ENCODE measurements at places on chromosomes 1 and 21. TPM values are rescaled to one million over a fixed set of nuclear protein-coding genes. Genes with fewer than 3 reads are reported as not detected.

GRCh38 chr1:89708751-89709375 is 75.9 kb downstream of the LRRC8C start:
- no peaks in the 10 kb centered on the region for H3K27me3 ChIP-seq
- peaks cover 7% of the 10 kb centered on the region for H3K4me1 ChIP-seq
- H3K4me3 ChIP-seq, result no peak overlapping the region
- no peaks in the 10 kb centered on the region for H3K36me3 ChIP-seq
- no peak overlapping the region for H3K27ac ChIP-seq

- peak overlapping the region; percentile 95 for H3K27ac ChIP-seq
- peaks cover 6% of the 10 kb centered on the region for H3K4me1 ChIP-seq
- H3K4me3 ChIP-seq, result no peak overlapping the region
- no peaks in the 10 kb centered on the region for H3K36me3 ChIP-seq
- no peak for DNase-seq
Measured at GRCh38 chr1:43235040-43235439, 34.7 kb upstream of the TMEM125 start.

DNA sequence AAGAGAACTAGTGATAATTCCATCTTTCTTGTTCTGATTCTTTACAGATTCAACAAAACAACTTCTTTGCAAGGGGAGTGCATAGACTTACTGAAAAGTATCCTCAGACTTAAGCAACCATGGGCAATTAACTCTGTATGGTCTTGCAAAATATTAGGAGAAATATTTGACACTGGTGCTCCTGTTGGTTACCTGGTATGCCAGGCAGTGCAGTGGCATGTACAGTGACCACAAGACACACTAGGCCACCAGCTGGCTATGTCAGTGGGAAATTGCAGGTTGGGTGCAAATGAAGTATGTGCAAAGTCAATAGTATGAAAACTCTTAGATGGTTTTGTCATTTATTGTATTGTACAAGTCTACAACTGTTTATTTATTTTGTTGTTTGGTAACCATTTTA is 34.5 kb downstream of the EPS15 start:
- H3K4me3 ChIP-seq, result no peak overlapping the region
- no peak overlapping the region for H3K27ac ChIP-seq
- H3K36me3 ChIP-seq, result peaks cover 5% of the 10 kb centered on the region
- no peaks in the 10 kb centered on the region for H3K4me1 ChIP-seq

Gene CELA3B
- total RNA-seq, result not detected

Gene NBPF20
- 4.7 TPM for total RNA-seq

DNA sequence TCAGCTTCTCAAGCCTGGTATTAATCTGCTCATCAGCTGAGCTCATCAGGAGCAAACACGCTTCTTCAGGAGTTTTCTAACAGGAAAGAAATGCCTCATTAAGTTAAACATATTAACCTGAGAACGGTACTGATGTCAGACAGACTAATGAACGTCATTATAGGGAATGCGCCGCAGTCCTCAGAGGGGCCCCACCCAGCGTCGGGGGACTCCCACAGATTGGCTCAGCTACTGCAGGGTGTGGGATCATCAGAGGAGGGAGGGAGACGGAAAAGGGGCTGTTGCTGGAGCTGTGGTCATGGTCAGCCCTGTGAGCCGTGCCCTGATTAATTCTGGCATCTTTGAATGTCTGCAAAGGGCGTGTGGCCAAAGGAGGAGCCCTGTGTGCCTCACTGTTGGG is 348.5 kb downstream of the PTPRU start:
- no peaks in the 10 kb centered on the region for H3K4me1 ChIP-seq
- no peaks in the 10 kb centered on the region for H3K36me3 ChIP-seq
- H3K4me3 ChIP-seq, result no peak overlapping the region
- H3K27ac ChIP-seq, result no peak overlapping the region

DNA sequence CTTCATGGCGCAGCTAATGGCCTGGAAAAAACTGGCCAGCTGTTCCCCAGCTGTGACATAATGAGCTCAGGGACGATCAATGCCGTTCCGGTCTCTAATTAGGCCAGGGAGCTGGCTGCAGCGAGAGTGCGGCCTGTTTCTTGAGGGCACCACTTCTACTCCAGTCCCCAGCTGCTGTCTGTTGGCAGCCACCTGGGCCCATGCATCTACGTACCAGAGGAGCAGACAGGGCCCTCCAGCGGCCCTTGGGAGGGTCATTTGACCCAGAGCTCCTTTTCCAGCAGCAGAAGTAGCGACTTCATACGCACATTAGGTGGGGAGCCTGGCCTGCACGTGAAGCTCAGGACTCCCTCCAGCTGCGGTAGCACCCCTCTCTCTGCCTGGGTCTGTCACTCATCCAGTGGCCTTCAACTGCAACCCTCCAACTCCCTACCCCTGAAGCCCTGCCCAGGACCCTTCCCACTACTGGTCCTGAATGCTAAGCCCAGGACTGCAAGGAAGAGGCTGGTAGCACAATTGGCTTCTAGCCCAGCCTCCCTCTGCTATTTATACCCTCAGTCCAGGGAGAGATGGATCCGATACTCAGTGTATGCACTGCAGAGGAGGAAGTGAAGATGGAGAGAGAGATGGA is 9.1 kb upstream of the GPR61 start:
- no peak overlapping the region for H3K4me3 ChIP-seq
- no peaks in the 10 kb centered on the region for H3K36me3 ChIP-seq
- H3K4me1 ChIP-seq, result peaks cover 28% of the 10 kb centered on the region
- no peak overlapping the region for H3K27ac ChIP-seq
- no peak for DNase-seq

DNA sequence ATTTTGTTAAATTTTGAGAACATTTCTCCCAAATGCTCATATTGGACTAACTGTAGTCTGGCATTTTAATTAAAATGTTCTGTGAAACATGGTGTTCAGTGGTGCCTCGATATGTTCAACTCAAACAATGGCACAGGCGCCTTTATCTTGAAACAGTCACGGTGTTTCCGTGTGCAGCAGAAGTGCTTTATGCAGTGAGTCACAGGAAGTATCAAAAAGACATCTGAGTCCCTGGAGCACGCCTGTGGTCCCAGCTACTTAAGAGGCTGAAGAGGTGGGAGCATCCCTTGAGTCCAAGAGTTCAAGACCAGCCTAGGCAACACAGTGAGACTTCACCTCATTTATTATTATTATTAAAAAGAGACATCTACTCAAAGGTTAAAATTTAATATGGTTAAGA is 52.2 kb downstream of the GREM2 start:
- no peaks in the 10 kb centered on the region for H3K36me3 ChIP-seq
- H3K27me3 ChIP-seq, result no peaks in the 10 kb centered on the region
- H3K4me1 ChIP-seq, result no peaks in the 10 kb centered on the region
- no peak overlapping the region for H3K27ac ChIP-seq
- no peak for DNase-seq

- no peak overlapping the region for H3K4me3 ChIP-seq
- no peak overlapping the region for H3K27ac ChIP-seq
- no peak for DNase-seq
Measured at GRCh38 chr1:81388435-81388834, 412.3 kb upstream of the ADGRL2 start.

- H3K4me3 ChIP-seq, result no peak overlapping the region
Measured at GRCh38 chr1:222914861-222915632, 100.2 kb downstream of the DISP1 start.

Gene TRIM46
- total RNA-seq, result 9.8 TPM

- H3K27me3 ChIP-seq, result no peaks in the 10 kb centered on the region
- H3K4me3 ChIP-seq, result no peak overlapping the region
- peaks cover 5% of the 10 kb centered on the region for H3K4me1 ChIP-seq
- no peaks in the 10 kb centered on the region for H3K36me3 ChIP-seq
- H3K27ac ChIP-seq, result no peak overlapping the region
Measured at GRCh38 chr1:68279846-68280245, 47.5 kb upstream of the WLS start.

DNA sequence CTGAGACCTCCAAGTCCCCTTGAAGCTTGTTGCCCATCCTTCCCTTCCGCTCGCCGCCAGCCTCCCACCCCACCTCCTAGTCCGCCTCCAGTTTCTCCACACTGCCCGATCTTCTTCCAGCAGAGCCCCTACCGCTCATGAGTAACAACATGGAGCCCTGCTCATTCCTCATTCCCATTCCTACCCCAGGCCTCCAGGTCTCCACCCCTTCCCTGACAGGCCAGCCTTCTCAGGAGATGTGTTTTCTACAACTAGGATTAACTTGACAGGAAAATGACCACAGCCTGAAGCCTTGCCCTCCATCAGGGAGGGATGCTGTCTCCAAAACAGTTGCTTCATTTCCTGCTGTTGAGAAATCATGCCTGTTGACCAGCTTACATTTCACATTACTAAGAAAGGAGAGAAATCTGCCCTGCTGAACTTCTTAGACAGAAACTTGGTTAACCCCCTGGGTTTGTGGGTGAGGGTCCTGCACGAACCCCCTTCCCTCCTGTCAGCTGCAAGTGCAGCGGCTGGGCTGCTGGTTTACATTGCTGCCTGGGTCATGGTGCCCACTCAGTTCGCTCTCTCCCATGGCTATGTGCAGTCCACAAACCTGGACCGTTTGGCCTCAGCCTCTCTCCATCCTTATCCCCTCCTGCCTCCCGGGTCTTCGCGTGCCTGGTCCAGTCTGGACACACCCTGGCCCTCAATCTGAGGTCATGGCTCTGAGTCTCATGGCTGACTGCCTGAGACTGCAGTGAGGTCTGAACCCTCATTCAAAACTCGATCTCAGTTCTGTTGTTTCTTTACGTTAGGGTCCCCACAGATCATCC is 16.1 kb upstream of the CHI3L1 start:
- DNase-seq, result no peak
- H3K4me1 ChIP-seq, result no peaks in the 10 kb centered on the region
- H3K4me3 ChIP-seq, result no peak overlapping the region
- H3K27me3 ChIP-seq, result peaks cover 2% of the 10 kb centered on the region
- H3K27ac ChIP-seq, result no peak overlapping the region

DNA sequence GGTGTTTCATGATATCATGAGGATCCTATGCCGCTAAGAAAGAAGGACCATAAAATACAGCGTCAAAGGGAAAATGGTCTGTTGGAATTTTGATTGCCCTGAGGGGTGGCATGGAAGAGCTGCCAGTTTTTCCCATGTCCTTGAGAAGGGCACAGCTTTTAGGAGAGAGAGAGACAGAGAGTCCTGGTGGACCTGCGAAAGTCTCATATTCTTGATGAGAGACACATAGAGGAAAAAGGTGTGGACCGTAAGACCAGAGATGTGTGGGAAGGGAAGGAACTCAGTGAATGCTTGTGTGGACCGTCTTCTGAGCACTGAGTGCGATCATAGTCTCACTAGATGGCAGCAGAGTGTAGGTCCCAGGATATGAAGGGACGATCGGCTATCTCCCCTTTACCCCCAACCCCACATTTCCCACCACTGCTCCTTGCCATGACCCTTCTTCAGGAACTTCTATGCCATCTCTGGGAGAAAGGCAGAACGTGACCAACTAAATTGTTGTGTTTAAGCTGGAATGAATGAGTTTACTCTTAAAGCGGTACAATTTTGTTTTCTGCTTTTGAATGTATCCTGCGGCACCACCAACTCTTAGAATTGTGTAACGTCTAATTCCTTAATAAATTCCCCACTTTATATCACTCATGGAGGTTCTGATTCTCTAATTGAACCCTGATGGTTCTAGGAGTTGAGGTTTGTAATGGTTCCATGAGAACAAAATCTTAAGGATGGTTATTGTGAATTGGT is 117.7 kb downstream of the CTH start:
- no peaks in the 10 kb centered on the region for H3K36me3 ChIP-seq
- no peak overlapping the region for H3K27ac ChIP-seq
- no peaks in the 10 kb centered on the region for H3K4me1 ChIP-seq
- peak; percentile 35 for DNase-seq

Gene FCRL6
- not detected for total RNA-seq

- H3K27me3 ChIP-seq, result no peaks in the 10 kb centered on the region
- no peak overlapping the region for H3K27ac ChIP-seq
- no peak overlapping the region for H3K4me3 ChIP-seq
- H3K36me3 ChIP-seq, result peaks cover 14% of the 10 kb centered on the region
- H3K4me1 ChIP-seq, result peaks cover 6% of the 10 kb centered on the region
Measured at GRCh38 chr1:1225238-1225845, 6.5 kb downstream of the SDF4 start.

Gene PBX1
- total RNA-seq, result 71.7 TPM

Gene EVI5
- 24.7 TPM for total RNA-seq

Gene RAB7B
- total RNA-seq, result 4.4 TPM

DNA sequence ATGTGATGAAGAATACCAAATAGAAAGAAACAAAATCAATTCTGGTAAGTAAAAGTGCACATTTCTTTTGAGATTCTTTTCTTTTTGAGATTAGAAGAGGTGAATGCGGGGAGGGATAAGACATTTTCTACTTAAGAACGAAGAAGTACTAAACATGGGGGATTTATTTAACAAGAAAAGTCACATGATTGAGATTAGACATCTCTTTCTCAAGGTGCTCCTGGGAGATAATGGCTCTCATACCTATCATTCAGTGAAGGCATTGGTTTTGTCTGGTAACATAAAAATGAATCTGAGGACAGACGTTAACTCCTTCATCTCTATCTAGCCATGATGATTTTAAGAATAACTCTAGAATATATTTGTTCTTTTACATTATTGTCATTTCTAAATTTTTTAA is 147.9 kb upstream of the SAMSN1 start:
- no peaks in the 10 kb centered on the region for H3K36me3 ChIP-seq
- H3K27ac ChIP-seq, result no peak overlapping the region
- no peaks in the 10 kb centered on the region for H3K4me1 ChIP-seq
- no peak for DNase-seq

Gene PGLYRP4
- total RNA-seq, result not detected

- no peak for DNase-seq
- peaks cover 12% of the 10 kb centered on the region for H3K36me3 ChIP-seq
- H3K4me3 ChIP-seq, result no peak overlapping the region
- H3K27me3 ChIP-seq, result peaks cover 4% of the 10 kb centered on the region
Measured at GRCh38 chr1:54219688-54220003, 19.7 kb downstream of the MRPL37 start.
